NCI-H1048 (cell line): ENCODE measurements at places on chromosomes 7 and 10.

DNA sequence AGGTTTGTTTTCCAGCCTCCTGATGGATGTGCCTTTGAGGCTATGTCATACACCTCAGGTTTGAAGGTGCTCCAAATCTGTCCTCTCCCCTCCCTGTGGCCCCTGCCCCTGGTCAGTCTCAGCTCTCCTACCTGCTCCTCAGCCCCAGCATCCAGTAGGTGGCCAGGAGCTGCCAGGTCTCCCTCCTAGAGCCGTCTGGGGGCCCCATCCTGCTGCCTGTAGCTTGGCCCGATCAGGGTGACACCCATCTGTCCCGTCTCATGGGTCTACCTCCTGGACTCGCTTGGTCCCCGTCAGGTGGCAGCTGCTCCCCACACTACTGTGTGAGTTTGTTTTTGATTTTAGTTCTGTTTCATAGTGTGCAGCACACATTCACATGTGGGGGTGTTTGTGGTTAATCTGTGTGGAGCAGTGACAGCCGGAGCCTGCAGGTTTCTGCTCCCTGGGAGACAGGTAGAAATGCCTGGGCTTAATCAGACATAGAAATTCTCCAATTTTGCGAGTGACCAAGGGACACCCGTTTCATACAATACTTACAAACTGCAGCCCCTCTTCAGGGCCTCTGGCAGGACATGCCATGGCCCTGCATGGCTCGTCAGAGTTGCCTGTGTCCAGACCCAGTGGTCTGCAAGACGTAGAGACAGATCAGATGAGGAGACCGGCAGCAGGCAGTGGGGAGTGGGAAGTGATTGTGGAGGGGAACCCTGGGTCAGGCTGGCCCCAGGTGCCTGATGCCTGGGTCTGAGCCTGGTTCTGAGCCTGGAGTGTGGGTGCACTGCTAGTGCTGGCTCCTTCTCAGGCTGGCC, 17.1 kb downstream of the ADCY1 start:
- no peak for DNase-seq

- no peak for DNase-seq
Observed at GRCh38 chr7:78769481-78770101, 683.9 kb downstream of the MAGI2 start.

DNA sequence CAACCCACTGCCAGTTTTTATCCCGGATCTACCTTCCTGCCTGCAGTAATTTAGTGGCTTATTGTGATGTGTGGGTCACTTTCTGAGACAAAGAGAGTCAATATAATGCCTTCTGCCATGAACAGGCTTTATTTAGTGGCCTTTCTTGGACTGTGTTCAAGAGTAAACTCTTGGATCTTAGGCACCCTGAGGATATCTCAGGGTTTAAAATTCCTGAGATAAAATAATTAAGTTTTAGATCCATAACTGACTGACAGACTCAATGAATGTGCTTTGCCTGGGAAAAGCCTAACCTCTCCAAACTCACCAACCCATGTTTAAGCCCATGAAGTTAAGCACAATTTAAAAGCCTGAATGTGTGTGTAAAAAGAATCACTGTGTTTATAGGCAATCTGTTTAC, 564.3 kb downstream of the LRMDA start:
- no peak for DNase-seq

DNA sequence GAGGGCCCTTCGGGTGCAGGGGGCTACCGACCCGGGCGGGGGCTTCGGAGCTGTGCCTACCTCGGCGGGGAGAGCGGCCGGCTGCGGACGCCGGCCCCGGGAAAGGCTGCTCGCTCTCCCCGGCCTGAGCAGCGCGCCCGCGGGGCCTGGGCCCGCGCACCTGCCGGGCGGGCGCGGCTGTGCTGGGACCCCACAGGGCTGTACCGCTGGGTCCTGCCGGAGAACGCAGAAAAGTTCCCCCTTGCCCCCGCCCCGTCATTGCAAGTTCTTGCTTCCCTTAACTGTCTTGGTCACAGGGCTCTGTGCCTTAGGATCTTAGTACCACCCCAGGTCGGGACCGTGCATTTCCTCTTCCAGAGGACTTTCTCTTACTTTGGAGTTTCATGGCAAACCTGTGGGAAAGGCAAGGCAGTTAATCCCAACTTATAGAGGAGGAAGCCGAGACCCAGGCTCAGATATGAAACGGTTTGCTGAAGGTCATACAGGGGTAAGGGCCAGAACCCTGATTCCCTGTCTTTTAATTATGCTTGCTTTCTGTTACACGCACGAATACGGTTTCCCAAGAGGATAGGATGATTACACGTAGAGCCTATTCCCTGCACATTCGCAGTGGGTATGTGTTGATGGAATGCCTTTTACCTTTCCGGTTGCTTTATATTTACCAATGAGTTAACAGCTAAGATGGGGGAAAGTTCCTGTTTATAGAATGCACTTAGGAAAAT, 652 bp downstream of the PCGF5 start:
- DNase-seq = no peak

- no peak for DNase-seq
Observed at GRCh38 chr7:96183163-96183670, 138.7 kb downstream of the SLC25A13 start.

GRCh38 chr7:100353685-100354330, 4.1 kb upstream of the PILRB start:
- no peak for DNase-seq

GRCh38 chr10:105605104-105605503, 964.0 kb downstream of the SORCS3 start:
- no peak for DNase-seq
